ENCODE measurements at places on chromosomes 3 and 15.

DNA sequence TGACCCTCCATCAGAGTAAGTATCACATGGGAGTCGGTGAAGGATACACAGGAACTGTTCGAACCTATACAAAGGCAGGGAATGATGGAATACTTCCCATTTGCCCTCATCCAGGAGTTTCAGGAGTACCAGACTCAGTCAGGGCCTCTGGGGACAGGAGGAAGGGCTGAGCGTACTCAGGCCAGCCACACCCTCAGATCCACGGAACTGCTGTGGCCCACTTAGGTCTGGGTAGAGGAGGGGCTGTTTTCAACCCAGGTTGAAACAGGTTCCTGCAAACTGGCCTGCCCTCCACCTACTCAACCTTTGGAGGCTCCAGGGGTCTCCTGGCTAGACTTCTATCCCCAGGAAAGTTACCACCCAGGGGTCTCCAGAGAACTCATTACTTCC lies 6.7 kb upstream of the IGDCC3 start:
- peaks cover 28% of the 10 kb centered on the region for H3K27me3 ChIP-seq
- no peaks in the 10 kb centered on the region for H3K36me3 ChIP-seq
- peak overlapping the region; percentile 73 for H3K4me3 ChIP-seq
- peak overlapping the region; percentile 47 for H3K27ac ChIP-seq
- H3K4me1 ChIP-seq = peaks cover 10% of the 10 kb centered on the region

DNA sequence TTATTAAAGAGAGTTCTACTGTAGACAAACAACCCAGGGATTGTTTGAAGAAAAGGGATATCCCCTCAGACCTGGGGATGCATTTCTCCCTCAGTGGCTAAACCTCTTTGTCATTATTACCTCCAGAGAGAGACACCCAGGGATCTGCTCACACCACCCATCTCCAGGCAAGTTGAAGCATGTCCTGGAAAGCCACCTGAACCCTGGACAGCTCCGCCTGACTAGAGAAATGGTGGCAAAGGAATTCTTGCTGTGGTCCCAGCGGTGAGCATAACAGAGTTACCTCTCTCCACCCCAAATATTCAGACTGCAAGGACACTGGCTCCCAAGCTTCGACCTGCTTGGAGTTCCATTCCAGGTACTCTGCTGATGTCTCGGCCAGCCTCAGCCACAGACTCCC lies 320.2 kb downstream of the RORA start:
- H3K4me1 ChIP-seq = peaks cover 6% of the 10 kb centered on the region
- peaks cover 25% of the 10 kb centered on the region for H3K27me3 ChIP-seq
- H3K27ac ChIP-seq = no peak overlapping the region
- DNase-seq = no peak

DNA sequence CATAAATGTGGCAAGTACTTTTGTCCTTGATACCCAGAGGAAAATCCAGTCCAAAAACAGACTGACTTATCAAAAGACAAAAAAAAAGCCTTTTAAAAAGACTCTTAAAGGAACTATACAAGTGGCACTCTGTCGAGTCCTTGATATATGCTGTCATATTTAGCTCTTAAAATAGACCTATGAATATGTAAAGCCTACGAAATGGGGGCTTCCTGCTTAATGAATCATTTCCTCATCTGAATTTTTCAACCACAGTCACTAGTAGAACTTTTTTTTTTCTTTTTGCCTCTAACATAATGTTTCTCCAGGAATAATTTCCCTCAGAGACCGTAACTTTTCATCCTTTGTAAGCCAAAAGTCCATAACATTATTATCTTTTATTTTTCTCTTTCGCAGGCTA lies 95.8 kb downstream of the P3H2 start:
- H3K27me3 ChIP-seq = peaks cover 3% of the 10 kb centered on the region
- H3K27ac ChIP-seq = no peak overlapping the region
- DNase-seq = no peak
- no peaks in the 10 kb centered on the region for H3K4me1 ChIP-seq

DNA sequence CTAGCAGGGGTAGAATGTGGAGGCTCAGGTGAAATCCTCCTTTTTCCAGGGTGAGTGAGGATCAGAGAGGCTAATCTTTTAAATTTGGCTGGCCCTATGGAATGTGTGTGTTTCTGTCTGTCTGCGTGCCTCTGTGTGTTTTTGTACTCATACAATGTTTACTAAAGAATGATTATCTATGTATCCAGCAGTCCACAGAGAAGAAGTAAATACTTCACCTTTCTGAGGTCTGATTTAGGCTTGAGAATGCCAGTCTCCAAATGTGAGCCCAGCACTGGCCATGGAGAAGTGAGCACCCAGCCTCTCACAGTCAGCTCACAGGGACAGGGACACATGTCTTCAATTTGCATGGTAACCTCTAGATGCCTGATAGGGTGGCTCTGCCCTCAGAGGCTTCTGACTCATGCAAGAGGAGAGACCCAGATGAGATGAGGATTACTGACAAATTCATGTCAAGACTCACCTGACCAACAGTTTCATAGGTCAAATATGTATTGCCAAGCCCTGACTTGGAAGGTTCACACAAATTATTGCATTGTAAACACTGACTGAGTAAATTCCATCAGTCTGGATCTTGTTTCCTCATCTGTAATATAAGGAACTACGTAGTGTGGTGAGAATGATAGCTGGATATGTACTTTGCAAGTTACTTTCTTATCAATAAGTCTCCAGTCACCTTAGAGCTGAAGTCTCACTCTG lies 31.0 kb downstream of the ENTPD3 start:
- H3K36me3 ChIP-seq = no peaks in the 10 kb centered on the region
- H3K4me1 ChIP-seq = no peaks in the 10 kb centered on the region
- H3K27ac ChIP-seq = no peak overlapping the region
- H3K27me3 ChIP-seq = peaks cover 3% of the 10 kb centered on the region

- H3K4me3 ChIP-seq = no peak overlapping the region
- no peaks in the 10 kb centered on the region for H3K36me3 ChIP-seq
- no peak for DNase-seq
- no peaks in the 10 kb centered on the region for H3K27me3 ChIP-seq
- H3K4me1 ChIP-seq = no peaks in the 10 kb centered on the region
These were observed 844.3 kb downstream of the SI start for GRCh38 chr3:164233951-164234350.
